ENCODE measurements at places on chromosomes 6 and 20. TPM values are rescaled to one million over a fixed set of nuclear protein-coding genes. Genes with fewer than 3 reads are reported as not detected.

- no peak for DNase-seq
Measured at GRCh38 chr6:16249971-16250370, 11.6 kb downstream of the GMPR start.

DNA sequence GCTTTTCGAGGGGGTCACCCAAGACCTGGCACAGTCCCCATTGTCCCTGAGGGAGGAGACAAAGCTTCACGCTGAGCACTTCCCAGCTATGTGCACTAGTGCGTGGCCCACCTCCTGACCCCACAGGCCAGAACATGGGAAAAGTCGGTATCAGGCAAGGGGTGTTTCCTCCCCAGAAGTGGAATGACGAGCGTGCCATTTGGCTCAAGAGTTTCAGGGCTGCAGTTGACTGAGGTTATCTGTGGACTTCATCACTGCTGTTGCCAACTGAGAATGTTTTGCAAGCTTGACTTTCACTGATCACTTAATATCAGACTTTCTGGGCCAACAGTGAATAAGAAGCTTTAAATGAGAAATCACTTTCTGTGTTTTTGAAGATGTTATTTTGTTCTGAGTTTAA, 137.0 kb upstream of the AFDN start:
- no peak for DNase-seq

Gene TRIM15
- 122 TPM for polyA plus RNA-seq

DNA sequence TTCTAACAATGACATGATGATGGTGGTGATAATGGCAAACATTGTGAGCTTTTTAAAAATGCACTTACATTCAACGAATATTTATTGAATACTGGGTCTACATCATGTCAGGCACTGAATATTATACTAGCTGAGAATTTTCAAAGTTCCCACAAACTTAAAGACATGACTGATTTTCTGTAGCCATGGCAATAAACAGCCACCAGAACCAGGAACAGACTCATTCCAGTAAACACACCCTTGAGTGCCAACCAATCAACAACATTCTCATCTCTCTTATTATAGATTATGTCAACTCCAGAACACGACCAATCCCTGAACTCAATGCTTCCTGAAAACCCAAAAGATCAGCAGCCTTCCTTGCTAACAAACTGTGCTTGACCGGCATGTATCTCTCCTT, 212.4 kb upstream of the RUNX2 start:
- DNase-seq = no peak

GRCh38 chr6:147178355-147178754, 25.9 kb upstream of the STXBP5 start:
- DNase-seq = no peak

Gene HLA-DRA
- 625 TPM for polyA plus RNA-seq

GRCh38 chr6:170344631-170345576, 38.3 kb downstream of the FAM120B start:
- peak; percentile 13 for DNase-seq

- no peak for DNase-seq
Measured at GRCh38 chr6:100138346-100139022, 144.5 kb upstream of the MCHR2 start.

DNA sequence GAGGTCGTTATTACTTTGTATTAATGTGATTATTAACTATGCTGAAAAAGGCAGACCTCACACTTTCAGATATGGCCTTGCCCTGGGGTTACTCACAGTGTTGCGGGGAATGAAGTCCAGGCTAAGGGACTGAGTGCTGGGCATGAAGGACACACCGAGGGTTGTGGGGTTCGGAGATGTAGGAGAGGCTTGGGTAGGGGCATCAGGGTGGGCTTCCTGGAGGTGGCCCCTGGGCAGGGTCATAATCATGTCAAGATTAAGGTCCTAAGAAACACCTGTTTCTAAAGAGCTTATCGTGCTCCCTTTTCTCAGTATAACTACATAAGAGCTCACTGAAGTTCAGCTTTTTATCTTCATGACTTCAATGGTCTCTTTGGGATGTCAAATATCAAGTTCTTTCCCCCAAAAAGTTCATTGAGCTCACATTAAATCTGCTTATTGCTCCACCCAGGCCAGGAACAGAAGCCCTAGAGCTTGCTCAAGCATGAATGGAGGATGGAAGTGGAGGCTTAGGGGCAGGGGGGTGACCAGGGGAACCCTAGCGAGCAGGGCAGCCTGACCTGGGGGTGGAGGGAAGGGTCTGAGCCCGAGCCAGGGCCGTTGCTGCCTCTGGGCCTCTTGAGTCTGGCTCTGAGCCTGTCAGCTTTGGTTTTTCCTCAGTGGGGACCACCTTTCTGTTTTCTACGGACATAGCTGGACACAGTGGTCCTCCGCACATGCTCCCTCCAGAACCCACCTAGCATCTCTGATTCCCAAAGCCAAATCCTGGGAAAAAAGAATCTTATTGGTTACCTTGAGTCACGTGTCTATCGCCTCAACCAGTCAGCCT, 37.3 kb upstream of the TGM2 start:
- no peak for DNase-seq

DNA sequence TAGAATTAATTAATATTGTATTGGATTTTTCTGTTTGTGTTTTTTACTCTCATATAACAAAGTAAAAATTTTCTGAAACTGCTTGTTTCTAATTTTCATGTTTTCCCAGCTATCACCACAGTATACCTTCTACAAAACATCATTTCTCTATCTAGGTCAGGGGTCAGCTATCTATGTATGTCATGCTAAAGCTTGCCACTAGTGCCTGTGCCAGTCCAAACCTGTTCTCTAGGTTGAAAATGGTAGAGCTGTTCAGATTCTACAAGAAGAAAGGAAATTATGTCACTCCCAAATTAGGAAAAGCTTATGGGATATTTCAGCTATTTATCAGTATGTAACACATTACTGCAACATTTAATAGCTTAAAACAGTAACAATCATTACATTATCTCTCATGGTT, 5.8 kb upstream of the ME1 start:
- DNase-seq = no peak

GRCh38 chr20:40628877-40629276, 60.2 kb downstream of the MAFB start:
- no peak for DNase-seq

DNA sequence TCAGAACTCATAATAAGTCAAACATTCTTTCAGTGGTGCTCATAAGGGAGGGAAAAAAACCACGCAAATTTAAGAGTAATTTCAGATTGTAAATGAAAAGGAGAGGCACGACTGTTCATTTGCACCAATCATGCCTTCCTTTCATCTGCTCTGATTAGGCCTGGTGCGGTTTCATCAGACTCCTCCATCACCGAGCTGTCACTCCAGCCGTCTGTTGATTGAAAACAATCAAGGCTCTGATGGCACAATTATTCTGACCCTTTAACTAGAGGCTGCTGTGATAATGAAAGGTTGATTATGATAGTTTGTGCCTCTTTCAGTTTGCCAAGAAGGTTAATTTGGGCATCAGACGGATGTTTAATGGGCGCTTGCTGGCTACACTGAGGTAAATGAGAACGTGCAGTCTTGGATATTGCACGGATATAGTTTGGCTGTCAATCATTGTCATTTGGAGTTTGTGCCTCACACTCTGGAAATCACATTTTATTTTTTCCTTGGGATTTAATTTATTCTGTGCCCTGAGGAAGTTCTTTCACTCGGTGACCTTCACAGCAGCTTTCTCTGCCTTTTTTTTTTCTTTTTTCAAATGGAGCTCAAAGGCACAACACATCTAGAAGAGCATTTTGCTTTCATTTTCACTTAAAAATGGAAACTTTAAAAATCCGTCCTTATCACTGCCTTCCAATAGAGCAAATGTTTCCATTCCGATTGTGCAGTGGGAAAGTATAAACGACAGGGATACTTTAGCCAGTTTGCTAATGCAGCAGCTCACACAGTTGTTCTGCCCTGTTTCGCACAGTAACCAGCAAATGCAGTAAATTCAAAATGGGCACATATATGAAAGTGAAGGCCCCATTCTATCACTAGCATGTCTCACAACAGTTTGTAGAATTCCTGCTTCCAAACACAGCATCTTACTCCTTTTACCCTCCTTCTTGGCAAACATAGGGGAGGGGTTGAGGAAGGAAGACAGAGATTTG, 172.8 kb downstream of the KLHL32 start:
- no peak for DNase-seq

Gene PSORS1C2
- polyA plus RNA-seq = not detected

DNA sequence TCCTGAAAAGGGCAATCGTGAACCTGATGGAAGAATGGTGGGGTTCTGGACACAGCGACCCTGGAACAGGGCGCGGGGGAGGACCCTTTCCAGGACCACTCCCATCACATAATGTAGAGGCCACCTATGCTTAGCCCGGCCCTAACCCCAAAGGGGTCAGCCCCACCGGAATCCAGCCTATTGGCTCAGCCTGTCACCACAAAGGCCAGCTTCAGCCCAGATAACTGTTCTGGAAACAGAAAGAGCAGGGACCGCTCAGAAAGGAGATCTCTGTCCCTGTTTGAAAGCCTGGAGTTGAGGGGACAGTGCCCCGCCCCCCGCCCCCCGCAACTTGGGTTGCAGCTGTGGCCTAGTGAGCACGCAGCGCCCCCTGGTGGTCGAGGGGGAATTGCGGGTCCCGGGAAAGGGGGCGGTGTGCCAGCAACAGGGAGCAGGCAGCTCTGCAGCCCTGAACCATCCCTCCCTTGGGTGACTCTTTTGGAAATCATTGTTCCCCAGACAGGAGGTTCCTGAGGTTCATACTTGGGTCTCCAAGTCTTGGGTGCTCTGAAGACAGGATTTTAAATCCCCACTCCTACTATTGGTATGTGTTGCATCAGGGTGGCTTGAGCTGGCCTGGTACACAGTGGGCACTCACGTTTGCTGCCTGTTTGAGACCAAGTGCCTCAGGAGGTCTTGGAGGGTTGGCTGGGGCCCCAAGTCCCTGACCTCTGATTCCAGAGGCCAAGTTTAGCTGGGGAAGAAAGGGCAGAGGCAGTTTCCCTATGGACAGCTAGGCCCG, 1.5 kb downstream of the SIGLEC1 start:
- peak; percentile 31 for DNase-seq

GRCh38 chr6:84517741-84518530, 246.5 kb downstream of the TBX18 start:
- no peak for DNase-seq

GRCh38 chr6:31582230-31582643, at the start of gene LTB:
LTB (minus strand) TSS chr6:31582424; CDS start chr6:31582417, 7 bp downstream.
- DNase-seq = no peak

DNA sequence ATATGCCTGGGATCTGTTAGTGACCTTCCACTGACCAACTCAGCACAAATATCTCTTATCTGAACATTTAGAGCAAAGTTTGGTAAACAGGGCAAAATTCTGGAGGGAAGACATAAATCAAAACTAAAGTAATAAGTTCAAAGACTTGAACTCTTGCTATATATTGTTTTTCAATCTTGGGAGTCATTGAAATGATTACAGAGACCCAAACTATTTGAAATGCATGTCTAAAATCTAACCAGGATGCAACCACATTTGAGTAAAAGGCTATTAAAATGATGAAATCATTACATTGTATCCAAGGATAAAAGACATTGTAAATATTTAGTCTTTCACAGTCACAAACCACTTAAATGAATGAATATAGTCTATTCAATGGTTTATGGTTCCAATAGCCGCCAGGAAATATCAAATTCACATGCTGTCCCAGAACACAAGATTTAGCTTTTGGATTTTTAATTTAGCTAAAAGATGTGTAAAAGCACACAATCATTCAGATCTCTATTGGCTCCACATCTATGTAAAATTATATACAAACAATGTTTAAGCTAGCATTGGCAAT, 256.6 kb upstream of the EPHA7 start:
- DNase-seq = no peak

DNA sequence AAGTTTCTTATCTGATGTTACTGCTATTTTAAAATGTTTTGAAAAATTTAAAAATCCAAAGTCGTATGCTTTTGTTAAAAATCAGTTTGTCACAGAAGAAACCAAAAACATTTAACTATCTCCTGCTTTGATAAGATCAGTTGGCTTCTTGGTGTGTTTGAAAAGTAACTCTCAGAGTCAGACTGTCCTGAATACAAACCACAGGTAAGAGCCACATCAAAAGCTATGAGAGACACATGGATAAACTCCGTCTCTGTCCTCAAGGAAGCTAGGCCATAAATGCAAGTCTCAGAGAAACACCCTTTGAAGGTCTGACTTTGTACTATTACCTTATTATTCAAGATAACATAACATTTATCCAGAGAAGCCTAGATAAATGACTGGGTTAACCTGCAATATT, 7.7 kb downstream of the HBS1L start:
- no peak for DNase-seq

GRCh38 chr6:51655517-51655916, 431.9 kb downstream of the PKHD1 start:
- no peak for DNase-seq

- peak; percentile 47 for DNase-seq
Measured at GRCh38 chr20:63735859-63736718, at the start of gene LIME1. LIME1 (plus strand) TSS chr20:63736664; CDS start chr20:63737550, 886 bp downstream.

Gene ADGRF1
- polyA plus RNA-seq = 1.7 TPM

Gene FKBP1C
- 0.45 TPM for polyA plus RNA-seq

GRCh38 chr6:116229287-116229913, 24.5 kb downstream of the TSPYL4 start:
- peak; percentile 61 for DNase-seq

Gene LAMA4
- polyA plus RNA-seq = 12.4 TPM

GRCh38 chr6:51021171-51021570, 202.5 kb downstream of the TFAP2B start:
- no peak for DNase-seq

DNA sequence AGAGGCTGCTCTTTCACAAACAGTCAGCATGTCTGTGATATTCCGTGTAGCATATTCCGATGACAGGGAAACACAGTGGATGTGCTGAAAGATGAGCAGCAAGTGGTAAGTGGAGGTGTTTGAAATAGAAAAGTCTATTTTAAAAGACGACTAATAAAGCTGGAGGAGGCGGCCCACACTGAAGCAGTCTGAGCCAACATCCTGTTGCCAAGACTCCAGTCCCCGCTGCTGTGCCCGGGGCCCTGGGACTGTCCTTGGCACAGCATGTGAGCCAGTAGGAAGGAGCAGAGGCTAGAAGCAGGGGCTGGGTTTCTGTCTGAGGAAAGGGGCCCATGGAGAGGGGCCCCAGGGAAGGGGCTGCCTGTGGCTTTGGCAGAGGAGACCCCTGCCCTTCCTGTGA, 351.5 kb upstream of the CHD6 start:
- DNase-seq = no peak

GRCh38 chr20:59789686-59790085, 143.8 kb downstream of the SYCP2 start:
- DNase-seq = no peak

Gene SPTLC3
- polyA plus RNA-seq = 6.0 TPM

DNA sequence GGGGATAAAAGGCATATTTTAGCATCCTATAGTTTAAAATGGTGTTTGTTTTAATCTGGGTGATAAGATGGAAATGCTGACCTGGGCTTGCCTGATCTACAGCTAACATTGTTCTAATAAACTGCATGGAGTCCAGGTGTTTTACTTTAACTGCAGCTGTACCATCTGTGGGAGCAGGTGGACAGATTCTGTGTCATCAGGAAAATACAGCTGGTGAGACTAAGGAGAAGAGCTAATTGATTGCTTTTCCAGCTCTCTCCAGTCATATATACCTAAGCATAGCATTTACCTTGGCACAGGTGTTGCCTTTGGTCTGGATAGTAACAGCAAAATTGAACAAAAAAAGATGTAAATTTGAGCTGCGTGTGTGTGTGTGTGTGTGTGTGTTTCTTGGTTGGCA, 31.6 kb downstream of the CBFA2T2 start:
- peak; percentile 36 for DNase-seq

- no peak for DNase-seq
Measured at GRCh38 chr20:36682311-36682710, 36.3 kb upstream of the SLA2 start.

Gene DLL1
- polyA plus RNA-seq = 1.8 TPM

GRCh38 chr6:4164117-4164442, 28.7 kb upstream of the ECI2 start:
- no peak for DNase-seq

Gene MYB
- polyA plus RNA-seq = 12.0 TPM

- no peak for DNase-seq
Measured at GRCh38 chr6:164051427-164051826, 636.9 kb downstream of the QKI start.
